Muscle of arm (tissue), 14 donors: ENCODE measurements at places on chromosomes 5 and 9.

GRCh38 chr5:159571501-159572244 lies 241.4 kb upstream of the IL12B start:
- DNase-seq, result no peak

- no peak for DNase-seq
These were observed 11.7 kb upstream of the OR1J2 start for GRCh38 chr9:122498883-122499288.

DNA sequence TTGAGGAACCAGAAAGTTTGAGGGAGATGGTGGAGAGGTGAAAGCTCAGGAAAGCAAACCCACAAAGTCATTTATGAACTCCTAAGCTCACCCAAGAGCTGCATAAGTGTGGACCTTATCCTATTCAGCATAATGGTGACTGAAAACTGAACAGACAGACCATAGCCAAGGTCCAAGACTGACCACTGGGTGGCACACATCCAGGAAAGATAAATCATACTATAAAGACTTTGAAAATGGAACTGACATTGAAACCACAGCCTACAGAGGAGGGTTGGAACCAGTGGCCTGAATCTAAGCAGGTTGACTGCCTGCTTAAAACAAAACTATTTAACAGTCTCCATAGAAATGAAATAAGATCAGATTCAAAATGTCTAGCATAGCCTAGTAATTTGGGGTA lies 121.0 kb upstream of the RGS7BP start:
- no peak for DNase-seq

- DNase-seq, result no peak
These were observed 279.1 kb upstream of the IL12B start for GRCh38 chr5:159609359-159609758.

- DNase-seq, result no peak
These were observed 76.8 kb downstream of the CAMSAP1 start for GRCh38 chr9:135830496-135830895.

DNA sequence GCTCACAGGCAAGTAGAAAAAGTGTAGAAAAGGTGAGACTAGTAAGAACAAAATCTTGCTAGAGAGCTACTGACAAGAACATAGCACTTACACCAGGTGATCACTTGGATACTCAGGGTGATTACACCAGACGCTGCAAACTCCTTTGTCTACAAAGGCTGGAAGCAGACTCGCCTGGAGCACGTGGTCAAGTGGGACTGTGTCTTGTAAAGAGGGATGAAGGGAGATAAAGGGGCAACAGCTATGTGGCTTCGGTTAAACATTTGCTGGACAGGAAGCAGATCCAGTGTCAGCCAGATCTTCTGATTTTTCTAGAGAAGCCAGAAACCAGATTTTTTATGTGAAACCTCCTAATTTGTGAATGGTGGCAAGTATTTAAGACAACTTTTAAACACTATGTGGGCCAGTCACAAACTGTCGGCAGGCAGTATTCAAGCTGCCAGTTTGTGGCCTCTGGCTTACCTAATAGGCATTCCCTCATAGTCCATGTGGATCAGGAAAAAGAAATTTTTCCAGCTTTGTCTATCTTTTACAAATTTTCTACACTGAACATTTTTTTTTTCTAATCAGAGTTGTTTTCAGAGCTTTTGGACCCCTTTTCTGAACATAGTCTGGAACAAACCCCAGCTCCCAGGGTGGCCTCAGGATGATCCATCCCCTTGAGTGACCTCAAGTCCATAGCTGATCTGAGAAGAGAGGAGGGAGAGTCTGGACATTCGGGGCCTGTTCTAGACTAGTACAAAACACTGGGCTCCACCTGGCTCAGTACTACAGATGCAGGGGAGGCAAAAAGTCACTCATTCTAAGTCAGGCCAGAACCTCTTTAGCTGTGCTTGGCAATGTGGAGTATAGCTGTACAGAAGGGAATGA lies 262.9 kb downstream of the ARRDC3 start:
- DNase-seq, result no peak

GRCh38 chr5:169650701-169651331 lies 13.7 kb downstream of the DOCK2 start:
- DNase-seq, result no peak

DNA sequence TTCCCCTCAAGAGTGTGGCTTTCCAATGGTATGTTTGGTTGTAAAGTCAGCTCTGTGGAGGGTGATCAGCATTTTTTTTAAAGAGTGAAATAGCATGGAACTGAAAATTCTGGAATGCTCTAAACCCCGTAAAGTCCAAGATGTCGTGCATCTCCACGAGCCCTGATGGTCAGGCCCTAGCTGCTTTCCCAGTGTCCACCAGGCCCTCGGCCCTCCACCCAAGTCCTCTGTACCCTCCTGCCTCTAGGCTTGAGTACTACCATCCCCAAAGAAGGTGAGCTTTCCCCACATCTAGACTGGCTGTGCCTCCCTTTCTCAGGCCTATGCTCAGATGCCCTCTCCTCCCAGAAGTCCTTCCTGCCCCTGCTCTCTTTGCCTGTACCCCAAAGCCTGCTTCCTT lies 280.3 kb downstream of the GADD45G start:
- DNase-seq, result no peak

GRCh38 chr9:134408389-134408788 lies 82.1 kb downstream of the RXRA start:
- no peak for DNase-seq

- no peak for DNase-seq
These were observed 90.6 kb downstream of the LIFR start for GRCh38 chr5:38465702-38466423.

- DNase-seq, result no peak
These were observed 120.9 kb downstream of the CDC42SE2 start for GRCh38 chr5:131384616-131385214.

- peak; percentile 61 for DNase-seq
These were observed 587.7 kb upstream of the GRAMD2B start for GRCh38 chr5:125835293-125836172.

- DNase-seq, result no peak
These were observed 125.8 kb downstream of the MYO10 start for GRCh38 chr5:16810208-16810854.

GRCh38 chr9:5825895-5826622 lies 6.9 kb downstream of the ERMP1 start:
- no peak for DNase-seq

GRCh38 chr9:137394866-137395665 lies 27.9 kb downstream of the EXD3 start:
- no peak for DNase-seq

GRCh38 chr9:3385871-3386270 lies 139.9 kb downstream of the RFX3 start:
- DNase-seq, result no peak

- DNase-seq, result peak; percentile 15
These were observed 5.9 kb upstream of the FRMD3 start for GRCh38 chr9:83544002-83544698.

GRCh38 chr5:167835146-167835545 lies 456.3 kb upstream of the WWC1 start:
- DNase-seq, result no peak

- DNase-seq, result peak; percentile 45
These were observed 150.9 kb downstream of the ISOC1 start for GRCh38 chr5:129245489-129245888.

DNA sequence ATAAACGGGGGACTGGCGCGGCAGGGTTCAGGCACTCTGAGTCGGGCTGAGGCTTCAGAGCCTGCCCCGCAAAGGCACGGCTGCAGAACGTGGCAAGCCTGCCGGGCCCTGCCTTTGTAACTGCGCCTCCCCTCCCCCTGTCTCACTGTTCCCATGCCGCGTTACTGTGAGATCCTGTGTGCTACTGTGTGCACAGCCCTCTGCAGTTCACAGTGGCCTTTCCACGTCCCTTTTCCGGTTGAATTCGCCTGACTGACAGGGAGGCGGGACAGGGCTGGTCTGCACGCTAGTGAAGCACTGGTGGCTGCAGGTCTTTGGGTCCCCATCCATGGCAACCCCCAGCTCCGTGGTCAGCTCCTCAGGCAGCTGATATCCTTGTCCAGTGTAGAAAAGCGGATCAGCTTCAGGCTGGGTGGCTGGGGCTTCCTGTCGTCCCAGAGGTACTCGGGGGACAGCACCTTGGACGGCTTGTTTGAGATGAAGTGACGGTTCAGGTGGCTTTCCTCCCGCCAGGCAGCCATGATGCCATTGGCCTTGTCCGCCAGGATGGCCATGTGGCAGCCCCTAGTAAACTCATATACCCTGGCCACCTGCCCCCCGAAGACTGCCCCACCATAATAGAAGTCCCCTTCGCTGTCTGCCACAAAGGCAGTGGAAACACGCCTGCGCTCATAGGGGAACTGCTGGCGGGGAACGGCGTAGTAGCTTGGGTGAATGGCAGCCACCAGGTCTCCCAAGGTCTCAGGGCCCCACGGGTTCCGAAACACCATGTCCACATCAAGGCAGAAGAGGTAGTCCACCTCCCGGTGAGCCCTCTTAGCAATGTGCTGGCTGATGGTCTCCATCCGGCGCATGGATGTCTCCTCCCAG lies 10.3 kb downstream of the GBGT1 start:
- no peak for DNase-seq

- no peak for DNase-seq
These were observed 5.5 kb downstream of the PDLIM4 start for GRCh38 chr5:132262882-132263547.

- no peak for DNase-seq
These were observed 28.8 kb upstream of the DAB2 start for GRCh38 chr5:39453606-39454005.

- no peak for DNase-seq
These were observed 43.6 kb upstream of the IPPK start for GRCh38 chr9:92713528-92713927.

- DNase-seq, result no peak
These were observed 4.8 kb downstream of the ADAMTSL1 start for GRCh38 chr9:18478501-18479361.

- DNase-seq, result no peak
These were observed 81.1 kb upstream of the SPRY4 start for GRCh38 chr5:142405814-142406395.

DNA sequence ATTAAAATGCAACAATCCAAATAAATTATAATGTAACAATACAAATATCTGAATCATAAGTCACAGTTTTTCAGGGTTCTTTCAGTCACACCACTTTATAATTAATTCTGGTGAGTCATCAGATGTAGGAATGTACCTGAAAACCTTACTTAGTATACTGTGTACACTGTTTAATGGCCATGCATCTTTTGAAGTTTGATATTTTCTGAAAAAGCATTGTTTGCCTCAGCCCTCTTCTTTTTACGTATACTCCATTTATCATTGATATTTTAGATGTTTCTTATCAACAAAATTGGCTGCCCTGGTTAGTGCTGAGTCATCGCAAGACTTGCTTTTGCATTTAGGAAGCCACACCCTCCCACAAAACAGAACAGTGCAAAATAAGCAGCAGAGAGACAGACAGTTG lies 218.6 kb downstream of the PJA2 start:
- DNase-seq, result no peak

- DNase-seq, result no peak
These were observed 22.4 kb upstream of the SMIM15 start for GRCh38 chr5:61184708-61185107.

- DNase-seq, result no peak
These were observed 129.4 kb downstream of the EDIL3 start for GRCh38 chr5:84255315-84255714.

- no peak for DNase-seq
These were observed 160.2 kb downstream of the SH3GL2 start for GRCh38 chr9:17739022-17739421.

- no peak for DNase-seq
These were observed 17.9 kb downstream of the PDZD2 start for GRCh38 chr5:31656806-31657205.

DNA sequence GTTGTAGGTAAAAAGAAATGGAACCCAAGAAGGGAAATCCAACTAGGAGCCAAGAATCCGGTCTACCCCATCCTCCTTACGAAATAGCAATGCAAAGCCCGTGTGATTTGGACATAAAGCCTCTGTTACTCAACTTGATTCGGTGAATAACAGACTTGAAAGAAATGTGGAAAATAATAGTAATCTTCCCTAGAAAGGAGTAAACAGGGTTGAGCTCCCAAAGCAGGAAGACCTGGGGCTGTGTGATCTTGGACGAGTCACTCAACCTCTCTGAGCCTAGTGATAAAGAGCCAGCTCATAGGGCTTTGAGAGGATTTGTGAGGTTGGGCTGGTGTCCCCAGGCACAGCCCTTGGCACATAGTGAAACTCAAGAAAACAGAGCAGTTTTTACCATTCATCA lies 42.7 kb upstream of the IL17B start:
- DNase-seq, result no peak

- DNase-seq, result no peak
These were observed 130.6 kb upstream of the EPB41L4A start for GRCh38 chr5:112549605-112550166.

GRCh38 chr5:148957591-148958202 lies 105.2 kb downstream of the SH3TC2 start:
- no peak for DNase-seq

DNA sequence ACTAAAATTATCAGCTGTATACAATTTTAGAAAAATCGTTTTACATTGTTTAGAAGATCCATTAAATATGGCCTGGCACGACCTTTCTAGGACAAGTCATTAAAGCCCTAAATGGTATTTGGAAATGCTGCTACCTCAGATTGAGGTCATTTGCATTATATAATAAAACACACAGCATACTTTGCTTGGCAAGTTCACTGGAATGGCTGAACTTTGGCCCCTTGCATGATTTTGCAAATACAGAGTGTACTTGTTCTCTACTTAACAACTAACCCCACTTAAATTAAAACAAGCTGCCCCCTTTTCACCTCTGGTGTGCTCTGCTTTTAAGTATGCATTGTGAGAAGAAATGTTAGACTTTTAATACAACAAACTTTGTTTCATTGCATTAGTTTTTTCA lies 860.1 kb downstream of the PTPRD start:
- peak; percentile 3 for DNase-seq

GRCh38 chr9:127927201-127927987 lies 3.2 kb downstream of the PIP5KL1 start:
- no peak for DNase-seq

DNA sequence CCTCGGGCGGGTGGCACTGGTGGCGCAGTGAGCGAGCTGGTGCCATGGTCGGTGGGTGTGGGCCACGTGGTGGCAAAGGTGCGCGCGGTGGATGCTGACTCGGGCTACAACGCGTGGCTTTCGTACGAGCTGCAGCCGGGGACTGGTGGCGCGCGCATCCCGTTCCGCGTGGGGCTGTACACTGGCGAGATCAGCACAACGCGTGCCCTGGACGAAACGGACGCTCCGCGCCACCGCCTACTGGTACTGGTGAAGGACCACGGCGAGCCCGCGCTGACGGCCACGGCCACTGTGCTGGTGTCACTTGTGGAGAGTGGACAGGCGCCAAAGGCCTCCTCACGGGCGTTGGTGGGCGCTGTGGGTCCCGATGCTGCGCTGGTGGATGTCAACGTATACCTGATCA lies 2.0 kb downstream of the PCDHA4 start:
- DNase-seq, result no peak
